HepG2 (cell line): ENCODE measurements at places on chromosomes 7 and 10.

- peak; percentile 10 for DNase-seq
These were observed 19.1 kb upstream of the GJD4 start for GRCh38 chr10:35585903-35586535.

- no peak for DNase-seq
These were observed 6.0 kb downstream of the GSTK1 start for GRCh38 chr7:143269251-143269650.

GRCh38 chr7:54429111-54429510 lies 113.1 kb upstream of the VSTM2A start:
- no peak for DNase-seq

DNA sequence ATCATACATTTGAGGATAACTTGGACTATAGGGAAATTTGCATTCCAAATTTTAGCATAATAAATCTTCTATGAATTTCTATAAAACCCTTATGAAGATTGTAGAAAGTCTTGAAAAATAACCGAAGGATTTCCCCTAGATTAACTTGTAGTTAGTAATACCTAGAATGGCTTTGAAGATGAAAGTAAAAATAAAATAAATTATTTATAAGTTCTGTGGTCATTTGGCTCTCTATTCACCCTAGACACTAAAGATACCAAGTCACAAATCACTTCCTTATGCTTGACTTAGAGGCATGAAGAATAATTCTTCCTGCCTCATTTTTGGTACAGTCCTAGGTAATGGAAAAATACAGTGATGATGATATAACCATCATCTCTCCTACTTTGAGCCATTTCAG lies 79.3 kb downstream of the CSTF2T start:
- no peak for DNase-seq
